Myocyte (in vitro differentiated cells): ENCODE measurements at places on chromosomes 6 and 20. TPM values are rescaled to one million over a fixed set of nuclear protein-coding genes. Genes with fewer than 3 reads are reported as not detected.

The RAB44 gene
- not detected in 2 replicates for total RNA-seq

The CTAGE9 gene
- not detected in 2 replicates for total RNA-seq

The BFSP1 gene
- total RNA-seq: 7.6 and 8.3 TPM in 2 replicates

The TREML2 gene
- not detected in 2 replicates for total RNA-seq

The NMBR gene
- not detected in 2 replicates for total RNA-seq

The SLC26A8 gene
- total RNA-seq: not detected in 2 replicates

The NHSL1 gene
- 9.3 and 12.0 TPM in 2 replicates for total RNA-seq

DNA sequence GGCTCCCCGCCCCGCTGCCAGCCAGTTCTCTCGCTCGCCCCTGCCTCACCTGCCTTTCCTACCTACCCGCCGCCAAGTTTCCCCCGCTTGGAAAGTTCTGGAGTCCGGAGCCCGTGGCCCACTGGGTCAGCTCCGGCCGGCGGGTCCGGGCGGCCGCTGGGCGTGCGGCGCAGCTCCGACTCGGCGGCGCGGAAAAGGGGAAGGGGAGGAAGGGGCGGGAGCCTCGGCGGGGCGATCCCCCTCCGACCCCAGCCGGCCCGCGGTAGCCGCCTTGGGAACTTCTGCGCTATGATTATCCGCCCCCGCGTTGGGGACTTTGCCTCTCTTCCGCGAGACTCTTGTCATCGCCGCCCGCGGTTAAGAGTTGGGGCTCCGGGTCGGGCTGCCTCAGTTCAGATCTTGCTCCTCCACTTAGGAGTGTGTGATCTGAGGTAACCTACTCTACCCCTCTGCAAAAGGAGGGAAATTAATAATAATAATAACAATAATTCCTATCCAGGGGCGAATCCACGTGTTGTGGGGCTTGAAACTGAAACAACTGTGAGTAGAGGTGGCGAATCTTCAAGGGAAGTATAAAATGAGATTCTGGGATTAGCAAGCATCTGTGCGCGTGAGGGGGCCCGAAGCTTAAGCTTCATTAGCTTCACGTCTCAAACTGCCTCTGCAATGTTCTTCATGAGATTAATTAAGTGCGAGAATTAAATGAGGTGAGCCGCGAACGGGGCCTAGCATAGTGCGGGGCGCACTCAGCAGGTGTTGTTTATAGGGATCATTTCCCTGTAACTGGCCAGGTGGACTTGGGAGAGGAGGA is 30.8 kb downstream of the SF3B5 start:
- DNase-seq: no peak

DNA sequence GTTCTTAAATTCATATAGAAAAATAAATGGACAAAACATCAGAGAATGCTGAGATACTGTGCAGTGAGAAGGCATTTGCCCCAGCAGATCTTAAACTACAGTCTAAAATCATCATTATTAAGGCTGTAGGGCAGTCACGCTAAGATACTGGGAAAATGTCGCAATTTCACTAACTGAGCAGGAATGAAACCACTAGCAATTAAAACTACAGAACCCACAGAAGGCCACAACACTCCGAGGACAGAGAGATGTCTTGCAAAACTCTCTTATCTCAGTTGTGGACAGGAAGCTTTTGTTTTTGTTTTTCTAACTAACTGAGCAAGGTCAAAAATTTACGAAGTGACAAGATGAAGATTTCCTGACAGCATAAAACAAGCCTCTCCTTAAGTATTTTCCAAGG is 18.2 kb downstream of the GNAS-AS1 start:
- no peak for DNase-seq

- peak; percentile 87 for DNase-seq
Observed at GRCh38 chr6:30722280-30723112, 2.3 kb downstream of the TUBB start.

DNA sequence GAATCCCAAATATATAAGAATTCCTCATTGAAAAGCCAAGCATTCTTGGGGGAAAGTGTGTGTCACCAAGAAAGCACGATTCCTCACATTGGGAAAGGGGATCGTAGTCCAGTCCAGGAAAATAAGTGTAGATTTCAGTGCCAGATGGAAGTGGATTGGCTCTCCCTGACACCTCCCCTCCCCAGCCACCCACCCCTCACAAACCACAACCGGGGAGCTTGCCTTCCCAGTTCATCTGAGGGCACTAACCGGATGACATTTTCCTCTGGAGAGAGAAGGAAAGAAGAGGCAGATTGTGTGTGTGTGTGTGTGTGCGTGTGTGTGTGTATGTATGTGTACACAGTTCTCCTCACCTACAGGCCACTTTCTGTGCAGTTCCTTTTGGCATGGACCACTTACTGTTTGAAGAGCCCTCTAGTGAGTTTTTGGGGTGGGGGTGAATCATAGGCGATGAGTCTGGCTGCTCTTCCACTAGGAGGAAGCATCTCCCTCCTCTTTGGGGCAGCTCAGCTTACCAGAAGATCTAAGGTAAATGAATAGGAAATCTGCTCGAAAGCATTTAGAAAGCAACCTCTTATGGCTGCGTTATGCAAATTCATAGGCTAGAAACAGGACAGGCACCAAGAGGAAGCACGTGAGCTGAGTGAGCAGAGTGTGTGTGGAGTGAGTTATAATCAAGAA is 20.8 kb downstream of the DAAM2 start:
- peak; percentile 82 for DNase-seq

DNA sequence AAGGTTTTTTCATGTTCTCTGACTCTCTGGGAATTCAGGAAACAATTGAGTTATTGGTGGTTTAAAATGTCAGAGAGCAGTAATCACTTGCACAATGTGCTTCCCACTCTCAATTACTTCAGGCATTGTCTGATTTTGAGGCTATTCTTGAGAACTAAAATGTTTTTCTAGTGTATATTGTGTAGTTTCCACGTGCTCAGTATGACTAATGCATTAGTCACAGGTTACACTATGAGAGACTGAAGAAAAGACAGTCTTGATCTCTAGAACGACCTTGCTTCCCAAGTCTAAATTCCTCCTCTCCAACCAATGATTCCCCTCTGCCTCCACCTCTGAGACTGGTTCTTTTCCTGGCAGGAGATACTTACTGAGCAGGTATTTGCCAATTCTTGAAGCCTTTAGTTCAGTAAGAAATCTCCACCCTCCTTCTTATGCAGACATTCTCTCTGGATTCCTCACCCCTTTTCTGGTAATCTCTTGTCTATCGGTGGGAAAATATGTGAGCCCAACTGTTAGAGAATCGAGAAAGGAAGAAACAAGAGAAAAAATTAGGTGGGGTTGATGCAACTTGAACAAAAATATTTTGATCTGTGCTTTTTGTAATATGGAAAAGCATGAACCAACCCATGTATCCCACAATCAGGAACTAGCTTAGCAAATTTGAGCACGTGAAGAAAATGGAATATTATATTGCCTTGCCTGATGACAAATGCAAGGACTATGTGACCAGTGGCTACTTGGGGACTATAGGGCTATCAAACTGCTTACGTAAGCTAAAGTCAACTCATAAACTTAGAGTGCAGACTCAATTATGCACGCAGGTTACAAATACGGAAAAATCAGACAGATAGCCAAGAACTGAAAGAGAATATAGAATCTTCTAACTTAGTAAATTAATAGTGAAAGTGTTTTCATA is 61.1 kb upstream of the SLC22A16 start:
- peak; percentile 77 for DNase-seq

- no peak for DNase-seq
Observed at GRCh38 chr6:40584741-40585140, 2.4 kb downstream of the LRFN2 start.

DNA sequence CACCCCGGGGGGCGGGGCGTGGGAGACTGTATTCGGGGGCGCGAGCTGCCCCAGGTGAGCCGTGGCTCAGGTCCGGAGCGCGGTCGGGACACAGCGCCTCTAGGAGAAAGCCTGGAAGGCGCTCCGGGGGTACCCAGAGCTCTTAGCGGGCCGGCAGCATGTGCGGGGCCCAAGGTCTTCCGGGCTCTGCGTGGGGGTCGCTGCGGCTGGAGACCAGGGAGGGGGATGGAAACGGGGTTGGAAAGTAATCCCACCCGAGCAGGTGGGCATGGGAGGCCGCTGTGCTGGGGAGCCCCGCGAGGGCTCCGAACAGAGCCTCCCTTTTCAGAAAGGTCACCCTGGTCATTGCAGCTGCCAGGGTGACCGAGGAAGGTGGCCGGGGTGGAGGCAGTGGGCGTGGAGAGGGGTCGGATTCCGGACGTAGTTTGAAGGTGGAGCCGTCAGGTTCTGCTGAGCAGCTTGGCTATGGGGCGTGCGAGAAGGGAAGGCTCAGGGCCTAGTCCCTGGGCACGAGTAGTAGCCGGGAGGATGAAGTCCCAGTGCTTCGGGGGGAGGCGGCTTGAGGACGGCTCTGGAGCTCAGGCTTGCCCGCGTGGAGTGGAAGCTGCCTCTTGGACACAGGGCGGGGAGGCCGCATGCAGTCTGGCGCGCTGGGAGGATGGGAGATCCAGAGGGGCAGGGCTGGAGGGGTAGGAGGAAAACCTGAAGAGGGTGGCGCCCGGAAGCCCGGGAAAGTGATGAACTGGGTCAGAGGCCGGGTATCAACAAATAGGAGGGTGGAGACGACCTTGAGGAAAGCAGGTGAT is at the start of gene SIRT5:
Gene SIRT5 (plus strand): TSS at position 31 of the 806 bp plus-strand sequence. CDS start 9,510 bp downstream, outside the sequence.
- peak; percentile 78 for DNase-seq

DNA sequence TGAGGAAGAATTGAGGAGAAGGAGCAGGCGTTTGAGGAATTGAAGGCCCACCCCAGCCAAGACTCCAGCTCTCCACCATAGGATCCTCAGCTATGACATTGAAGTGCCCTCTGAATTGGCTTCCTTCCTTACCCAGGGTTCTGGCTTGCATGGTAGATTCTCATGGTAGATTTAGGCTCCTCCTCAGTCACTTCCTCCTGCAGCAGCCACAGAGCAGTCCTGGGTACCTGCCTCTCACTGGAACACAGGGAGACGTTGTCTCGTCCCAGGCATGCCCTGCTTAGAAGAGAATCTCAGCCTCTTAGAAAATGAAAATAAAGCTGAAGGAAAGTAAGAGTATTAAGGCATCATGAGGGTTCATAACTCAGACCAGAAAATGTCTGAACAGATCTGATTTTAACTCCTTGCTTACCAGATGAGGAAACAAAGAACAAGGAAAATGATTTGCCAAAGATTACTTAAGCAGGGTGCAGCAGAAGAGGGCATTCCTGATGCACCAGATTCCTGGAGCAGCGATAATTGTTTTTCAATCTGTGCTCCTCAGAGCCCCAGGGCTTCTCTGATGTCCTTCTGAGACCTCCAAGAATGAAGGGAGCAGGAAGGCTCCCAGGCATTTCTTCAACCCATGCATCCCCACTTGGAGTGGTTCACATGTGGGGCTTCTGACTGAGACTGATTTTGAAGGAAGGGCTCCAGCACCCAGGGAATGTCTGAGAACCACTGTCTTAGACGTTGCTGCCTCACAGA is 219.8 kb downstream of the HIVEP2 start:
- DNase-seq: no peak

DNA sequence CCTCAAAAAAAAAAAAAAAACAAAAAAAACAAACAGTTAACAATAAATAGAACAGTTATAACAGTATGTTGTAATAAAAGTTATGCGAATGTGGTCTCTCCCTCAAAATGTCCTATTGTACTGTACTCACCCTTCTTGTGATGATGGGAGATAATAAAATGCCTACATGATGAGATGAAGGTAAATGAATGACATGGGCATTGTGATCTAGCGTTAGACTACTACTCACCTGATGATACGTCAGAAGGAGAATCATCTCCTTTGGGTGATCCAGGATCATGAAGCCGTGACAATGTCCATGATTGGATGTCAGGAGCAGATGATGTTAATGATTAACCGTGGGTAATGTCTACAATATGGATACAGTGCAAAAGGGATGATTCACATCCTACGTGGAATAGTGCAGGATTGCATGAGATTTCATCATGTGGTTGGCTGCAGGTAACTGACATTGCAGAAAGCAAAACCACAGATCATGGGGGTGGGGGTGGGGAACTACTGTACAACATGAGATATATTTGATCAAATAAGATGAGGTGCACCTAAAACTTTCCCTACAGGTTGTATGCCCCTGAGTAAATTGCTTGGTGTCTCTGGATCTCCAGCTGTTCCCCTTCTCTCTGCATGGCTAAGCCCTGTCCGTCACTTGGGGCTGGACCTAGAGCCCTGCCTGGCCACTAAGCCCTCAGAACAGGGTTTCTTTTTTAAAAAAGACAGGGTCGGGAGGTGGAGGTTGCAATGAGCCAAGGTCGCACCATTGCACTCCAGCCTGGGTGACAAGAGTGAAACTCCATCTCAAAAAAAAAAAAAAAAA is 6.2 kb upstream of the RBCK1 start:
- DNase-seq: no peak

GRCh38 chr6:112956696-112957535 is 609.8 kb downstream of the RFPL4B start:
- DNase-seq: peak; percentile 66

- peak; percentile 87 for DNase-seq
Observed at GRCh38 chr6:24910961-24911725, 24.6 kb downstream of the RIPOR2 start.

DNA sequence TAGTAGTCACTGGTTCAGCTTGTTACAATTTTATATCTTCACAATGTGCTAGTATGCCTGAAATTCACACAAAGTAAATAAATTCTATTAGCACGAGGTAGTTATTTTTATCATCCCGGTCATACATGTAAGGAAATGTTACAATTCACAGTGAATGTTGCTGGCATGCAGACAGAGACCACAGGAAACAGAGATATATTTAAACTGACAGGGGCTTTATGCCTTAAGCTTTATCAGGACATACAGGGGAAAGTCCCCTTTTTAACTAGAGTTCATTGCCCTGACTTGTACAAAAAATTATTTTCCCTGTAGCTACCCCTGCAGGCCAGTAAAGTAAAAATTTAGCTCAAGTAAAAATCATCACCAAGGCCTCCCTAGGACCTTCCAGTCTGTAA is 712.0 kb upstream of the NRSN1 start:
- DNase-seq: peak; percentile 43

DNA sequence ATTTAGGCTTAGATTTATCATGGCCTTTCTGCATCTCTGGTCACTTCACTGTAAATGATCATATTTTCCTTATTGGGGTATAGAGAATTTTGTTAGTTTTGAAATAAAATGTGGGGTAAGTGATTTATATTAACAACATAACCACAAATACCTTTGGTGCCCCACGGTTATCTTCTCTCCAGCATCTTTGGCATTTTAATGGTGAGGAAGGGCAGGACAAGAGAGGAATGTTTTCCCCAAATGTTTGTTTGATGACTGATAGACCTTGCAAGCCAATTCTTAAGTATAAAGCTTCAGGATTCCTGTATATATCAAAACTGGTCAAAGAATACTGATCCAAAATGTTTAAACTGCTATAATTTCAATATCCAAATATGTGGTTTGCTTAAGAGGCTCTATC is 171.6 kb upstream of the SMLR1 start:
- DNase-seq: no peak

DNA sequence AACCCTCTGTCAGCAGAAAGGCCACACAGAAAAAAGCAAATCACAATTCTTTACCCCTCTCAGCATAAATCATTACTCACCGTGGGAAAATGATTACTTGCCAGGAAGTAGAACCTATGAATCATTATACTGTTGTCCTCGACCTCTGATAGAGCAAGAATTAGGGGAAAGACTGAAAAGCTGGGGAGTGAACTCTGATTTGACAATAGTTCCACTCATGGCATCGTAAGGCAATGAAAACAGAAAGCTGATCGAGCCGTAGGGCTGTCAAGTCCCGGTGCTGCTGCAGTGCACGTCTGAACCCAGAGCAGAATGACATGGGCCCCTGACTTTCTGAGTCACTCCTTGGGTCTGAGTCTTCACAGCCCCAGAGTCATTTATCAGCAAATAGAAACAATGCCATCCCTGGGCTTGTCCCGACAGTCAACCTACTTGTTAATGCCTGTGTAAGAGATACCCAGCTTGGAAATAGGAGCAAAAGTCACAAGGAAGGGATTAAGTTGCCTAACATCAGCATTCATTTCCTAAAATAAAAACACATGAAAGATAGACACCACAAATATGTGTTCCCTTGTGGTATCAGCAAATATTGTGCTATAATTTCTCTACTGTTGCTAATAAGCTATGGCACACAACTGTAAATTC is 224.8 kb upstream of the MARCKS start:
- peak; percentile 95 for DNase-seq
